Stimulated activated CD4-positive, alpha-beta T cell treated with anti-CD3 and anti-CD28 coated beads, Interleukin-15, amount 100 ng/mL, for 1 hour (primary cell): ENCODE measurements at places on chromosomes 13 and 19.

- DNase-seq: no peak
Observed at GRCh38 chr13:23817830-23818229, 71.4 kb downstream of the MIPEP start.

DNA sequence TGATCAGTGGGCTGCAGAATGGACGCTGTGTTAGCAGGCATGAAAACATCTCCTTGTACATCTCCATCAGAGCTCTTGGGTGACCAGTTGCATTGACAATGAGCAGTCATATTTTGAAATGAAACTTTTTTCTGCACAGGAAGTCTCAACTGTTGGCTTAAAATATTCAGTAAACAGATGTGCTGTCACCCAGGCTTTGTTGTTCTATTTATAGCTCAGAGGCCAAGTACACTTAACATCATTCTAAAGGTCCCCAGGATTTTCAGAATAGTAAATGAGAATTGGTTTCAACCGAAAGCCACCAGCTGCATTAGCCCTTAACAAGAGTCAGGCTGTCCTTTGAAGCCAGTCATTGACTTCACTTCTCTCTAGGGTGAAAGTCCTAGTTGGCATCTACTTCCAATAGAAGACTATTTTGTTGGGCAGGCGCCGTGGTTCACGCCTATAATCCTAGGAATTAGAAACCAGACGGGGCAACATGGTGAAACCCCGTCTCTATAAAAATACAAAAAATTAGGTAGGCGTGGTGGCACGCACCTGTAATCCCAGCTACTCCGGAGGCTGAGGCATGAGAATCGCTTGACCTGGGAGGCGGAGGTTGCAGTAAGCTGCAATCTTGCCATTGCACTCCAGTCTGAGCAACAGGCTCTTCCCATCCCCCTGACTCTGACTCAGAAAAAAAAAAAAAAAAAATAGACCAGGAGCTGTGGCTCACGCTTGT is 7.9 kb upstream of the PDE4A start:
- no peak for DNase-seq

GRCh38 chr13:29591310-29591709 is 4.2 kb downstream of the SLC7A1 start:
- DNase-seq: no peak

DNA sequence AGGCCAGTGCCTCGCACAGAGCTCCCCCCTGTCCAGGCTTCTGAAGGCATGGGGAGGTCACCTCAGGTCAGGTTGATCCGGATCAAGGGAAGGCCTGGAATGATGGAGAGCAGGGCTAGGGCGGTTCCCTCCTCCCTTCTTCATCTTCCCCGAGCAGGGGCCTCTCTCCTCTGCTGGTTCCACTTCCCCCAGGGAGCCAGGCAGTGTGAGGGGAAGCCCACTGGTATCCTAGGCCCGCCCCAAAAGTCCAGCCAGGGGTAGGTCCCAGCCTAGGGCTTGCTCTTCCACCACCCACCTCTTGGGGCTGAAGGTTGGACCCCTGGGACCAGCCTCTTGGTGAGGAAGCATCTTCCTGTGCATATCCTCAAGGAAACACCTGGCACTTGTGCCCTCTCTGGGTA is 16.4 kb upstream of the PRR19 start:
- DNase-seq: no peak

DNA sequence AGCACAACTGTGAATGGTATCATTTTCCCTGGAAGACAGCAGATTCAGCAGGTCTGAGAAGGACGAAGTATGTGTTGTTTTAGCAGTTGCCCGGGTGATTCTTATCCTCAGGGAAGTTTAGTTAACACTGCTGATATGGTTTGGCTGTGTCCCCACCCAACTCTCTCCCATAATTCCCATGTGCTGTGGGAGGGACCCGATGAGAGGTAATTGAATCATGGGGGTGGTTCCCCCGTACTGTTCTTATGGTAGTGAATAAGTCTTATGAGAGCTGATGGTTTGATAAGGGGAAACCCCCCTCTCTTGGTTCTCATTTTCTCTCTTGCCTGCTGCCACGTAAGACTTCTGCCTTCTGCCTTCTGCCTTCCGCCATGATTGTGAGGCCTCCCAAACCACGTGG is 81.0 kb upstream of the UBAC2 start:
- DNase-seq: peak; percentile 6

DNA sequence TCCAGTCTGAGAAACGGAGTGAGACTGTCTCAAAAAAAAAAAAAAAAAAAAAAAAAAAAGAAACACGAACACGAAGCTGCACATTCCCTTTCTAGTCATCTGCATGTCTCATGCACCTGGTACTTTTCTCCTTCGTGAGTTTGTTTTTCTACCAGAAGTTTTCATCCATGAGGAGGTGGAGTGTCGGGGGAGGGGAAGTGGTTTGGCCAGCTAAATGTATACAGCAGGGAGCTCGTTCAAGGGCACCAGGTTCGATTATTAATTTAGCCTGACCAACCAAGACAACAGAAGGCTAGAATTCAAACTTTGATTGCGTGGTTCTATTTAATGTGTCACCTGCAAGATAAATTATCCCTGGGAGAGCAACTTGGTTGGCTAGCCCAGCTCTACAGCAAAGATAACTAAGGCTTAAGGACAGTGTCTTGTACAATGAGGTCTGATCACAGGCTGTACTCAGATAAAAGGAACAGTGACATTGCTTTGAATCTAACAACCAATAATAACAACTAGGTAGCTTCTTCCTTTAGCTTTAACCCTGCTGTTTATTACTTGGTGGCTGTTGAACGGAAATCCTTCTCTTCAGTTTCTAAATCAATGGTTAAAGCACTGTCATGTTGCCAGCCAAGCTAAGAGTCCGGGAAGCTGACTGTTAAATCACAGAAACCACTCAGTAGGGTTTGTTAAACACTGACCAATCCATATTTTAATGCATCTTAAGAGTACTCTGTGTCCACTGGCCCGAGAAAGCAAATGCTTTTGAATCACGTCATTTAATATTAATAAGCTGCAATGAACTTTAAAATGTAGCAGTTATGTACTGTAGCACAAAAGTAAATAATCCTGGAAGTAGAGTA is 98.4 kb upstream of the STARD13 start:
- no peak for DNase-seq

DNA sequence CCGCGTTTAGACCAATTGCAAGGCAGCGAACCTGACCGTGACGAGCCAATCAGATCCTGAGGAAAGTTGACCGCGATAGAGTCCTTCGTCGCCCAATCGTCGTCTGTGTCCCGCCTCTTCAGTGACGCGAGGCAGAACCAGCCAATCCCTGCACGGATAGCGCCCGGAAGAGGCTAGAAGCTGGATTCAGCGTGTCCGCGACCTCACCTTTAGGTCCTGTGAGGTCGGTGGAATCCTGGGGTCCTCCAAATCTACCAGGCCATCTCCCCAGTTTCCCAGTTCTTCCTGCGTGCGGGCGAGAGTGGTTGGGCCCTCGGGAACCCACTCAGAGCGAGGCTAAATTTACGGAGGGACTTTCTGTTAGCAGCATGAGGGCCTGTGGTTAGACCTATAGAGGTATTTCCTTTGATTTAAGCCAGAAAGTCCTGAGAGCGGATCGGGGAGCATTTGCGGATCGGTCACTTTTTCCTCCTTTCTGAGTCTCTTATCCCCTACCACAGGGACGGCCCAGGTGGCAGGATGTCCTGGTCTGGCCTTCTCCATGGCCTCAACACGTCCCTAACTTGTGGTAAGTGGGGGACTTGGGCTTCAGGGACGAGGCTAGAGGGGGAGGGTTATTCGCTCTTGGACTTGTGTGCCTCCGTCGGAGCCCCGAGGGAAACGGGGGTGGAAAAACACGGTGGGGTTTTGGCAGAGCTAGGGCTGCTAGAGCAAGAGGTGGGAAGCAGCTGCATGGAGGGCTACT is at the start of gene MRPS12:
Gene MRPS12 (plus strand): TSS at position 169 of the 745 bp plus-strand sequence. CDS start 351 bp downstream, at position 520.
- peak; percentile 95 for DNase-seq

DNA sequence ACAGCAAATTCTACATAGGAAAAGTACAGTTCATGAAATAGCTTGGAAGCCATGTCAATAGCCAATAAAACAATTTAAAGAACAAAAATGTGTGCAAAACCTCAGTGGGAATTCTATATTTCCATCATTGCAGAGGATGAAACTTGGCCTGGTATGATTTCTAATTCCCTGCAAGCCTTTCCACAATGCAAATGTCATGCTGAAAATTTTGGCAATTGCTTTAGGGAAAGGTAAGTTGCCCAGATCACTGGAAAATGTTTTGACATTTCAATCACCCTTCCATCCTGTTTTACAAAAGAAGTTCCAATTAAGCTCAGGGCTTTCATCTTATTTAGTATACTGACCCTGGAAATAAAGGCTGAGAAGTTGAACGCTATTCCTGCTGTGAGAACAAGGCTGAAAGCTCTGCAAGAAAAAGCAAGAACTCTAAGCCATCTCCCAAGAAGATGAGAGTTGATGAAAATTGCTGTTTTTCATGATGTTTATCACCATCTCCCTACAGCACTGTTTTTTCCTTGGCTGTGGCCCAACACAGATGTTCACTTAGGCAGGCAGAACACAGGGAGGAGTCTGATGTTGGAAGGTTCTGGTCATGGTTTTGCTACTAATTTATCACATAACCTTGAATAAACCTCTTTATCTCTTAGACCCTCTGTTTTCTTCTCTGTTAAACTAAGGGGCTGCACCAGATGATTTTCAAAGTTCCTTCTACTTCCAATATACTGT is 263.7 kb downstream of the KCTD12 start:
- no peak for DNase-seq

DNA sequence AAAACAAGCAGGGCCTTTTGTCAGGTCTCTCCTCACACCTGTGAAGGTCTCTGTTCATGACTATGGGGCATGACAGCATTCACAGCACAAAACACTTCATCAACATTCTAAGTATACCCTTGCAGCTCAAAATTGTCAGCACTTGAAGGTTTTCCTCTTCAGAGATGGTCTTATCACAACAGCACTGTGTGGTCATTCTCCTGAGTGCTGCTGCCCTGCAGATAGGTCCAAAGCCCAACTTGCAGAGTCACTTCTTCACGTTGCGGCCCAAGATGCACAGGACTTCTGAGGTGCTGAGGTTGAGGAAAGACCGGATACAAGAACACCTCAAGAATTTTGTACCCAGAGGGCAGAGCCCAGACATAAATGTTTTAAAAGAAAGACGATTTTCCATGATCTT is 574.5 kb downstream of the UQCRFS1 start:
- DNase-seq: no peak

DNA sequence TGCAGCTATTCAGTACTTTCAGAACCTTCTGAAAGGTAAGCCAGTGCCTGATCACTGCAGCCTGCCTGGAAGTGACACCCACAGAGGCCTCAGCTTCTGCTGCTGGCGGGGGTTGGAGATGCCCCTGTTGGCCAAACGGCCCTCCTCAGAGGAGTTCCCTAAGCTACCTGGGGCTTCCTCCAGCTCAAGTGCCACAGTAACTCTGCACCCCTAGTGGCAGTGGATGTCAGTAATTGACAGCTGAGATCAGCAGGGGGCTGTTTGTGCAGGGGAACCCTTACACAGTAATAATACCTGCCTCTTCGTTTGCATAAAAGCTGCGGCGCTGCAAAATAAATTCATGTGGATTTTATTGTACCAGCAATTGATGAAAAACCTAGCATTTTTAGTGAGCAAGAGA is 28.9 kb downstream of the TDRD12 start:
- DNase-seq: no peak

DNA sequence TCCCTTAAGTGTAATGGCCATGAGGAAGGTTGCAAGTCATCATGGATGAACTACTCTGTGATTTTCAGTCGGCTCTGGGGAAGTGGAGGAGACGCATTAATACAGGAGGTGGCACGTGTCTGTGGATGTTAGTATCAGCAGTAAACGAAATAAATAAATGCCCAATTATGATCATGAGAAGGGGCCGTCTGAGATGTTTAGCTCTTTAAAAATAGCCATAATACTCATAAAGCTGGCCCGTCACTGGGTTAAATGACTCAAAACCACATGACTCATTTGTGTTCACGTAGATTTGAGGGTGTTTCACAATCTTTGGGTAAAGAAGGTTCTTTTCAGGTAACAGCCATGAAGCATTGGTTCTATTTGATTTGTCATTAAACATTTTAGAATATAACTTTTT is 620.6 kb downstream of the GPC6 start:
- DNase-seq: no peak

DNA sequence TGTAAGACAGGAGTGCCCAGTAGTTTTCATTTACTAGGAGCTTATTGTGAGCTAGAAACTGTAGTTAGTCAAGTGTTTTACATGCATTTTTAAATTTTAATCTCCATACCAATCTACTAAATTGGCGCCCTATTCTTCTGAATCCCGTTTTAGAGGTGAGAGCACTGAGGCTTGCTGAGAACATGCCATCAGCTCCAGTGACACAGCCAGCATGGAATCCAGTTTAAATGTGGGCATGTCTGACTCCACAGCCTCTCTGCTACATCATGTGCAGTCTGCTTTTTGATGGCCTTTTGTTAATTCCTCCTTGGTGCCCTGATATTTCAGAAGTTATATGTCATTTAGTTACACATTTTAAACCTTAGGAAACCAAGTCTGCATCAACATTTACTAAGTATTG is 325.4 kb downstream of the DLEU7 start:
- no peak for DNase-seq

DNA sequence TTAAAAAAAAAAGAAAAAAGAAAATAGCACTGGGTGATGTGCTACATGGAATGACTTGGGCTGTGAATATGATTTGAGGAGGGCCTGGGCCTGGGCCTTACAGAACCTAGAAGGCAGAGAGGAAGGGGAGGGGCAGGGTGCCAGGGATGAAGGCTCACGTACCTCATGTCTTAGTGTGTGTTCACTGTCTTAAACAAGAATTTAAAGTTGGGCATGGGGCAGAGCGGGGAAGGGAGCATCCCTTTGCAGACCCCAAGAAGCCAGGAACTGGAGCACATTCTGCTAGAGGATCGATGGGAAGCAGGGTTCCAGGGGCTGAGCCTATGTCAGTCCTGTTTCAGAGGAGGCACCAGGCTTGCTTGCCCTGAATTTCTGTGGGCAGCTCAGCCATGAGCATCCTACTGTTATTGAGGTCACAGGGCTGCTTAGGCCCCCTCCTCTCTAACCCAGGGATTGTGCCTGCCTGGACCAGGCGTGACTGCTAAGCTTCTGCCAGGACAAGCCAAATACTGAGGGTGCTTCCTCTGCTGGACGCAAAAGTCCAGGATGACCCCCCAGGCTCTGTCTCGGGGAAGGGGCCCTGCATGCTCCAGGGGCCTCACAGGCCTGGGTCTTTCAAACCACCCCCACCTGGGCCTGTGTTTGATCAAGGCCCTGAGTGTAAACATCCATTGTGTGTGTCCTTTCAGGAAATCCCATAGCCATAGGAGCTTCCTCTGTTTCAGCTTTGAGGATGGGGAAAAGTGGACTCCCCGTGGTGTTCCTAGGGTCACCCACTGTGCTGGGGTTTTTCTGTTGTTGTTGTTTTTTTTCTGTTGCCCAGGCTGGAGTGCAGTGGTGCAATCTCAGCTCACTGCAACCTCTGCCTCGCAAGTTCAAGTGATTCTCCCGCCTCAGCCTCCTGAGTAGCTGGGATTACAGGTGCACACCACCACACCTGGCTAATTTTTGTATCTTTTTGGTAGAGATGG is 4.8 kb downstream of the LSR start:
- no peak for DNase-seq
